Epithelial cell of esophagus (primary cell): ENCODE measurements at places on chromosomes 3 and 15.

DNA sequence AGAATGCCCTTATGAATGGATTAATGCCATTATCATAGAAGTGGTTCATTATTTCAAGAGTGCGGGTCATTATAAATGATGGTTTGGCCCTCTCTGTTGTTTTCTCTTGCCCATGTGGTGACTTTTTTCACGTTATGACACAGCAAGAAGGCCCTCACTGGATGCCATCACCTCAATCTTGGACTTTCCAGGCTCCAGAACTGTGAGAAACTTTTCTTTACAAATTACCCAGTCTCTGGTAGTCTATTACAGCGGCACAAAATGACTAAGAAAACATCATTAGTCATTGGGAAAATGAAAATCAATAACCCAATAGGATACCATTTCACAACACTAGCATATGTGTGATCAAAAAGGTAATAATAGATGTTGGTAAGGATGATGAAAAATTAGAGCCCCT, 119.0 kb upstream of the LPP start:
- DNase-seq, result peak; percentile 42

DNA sequence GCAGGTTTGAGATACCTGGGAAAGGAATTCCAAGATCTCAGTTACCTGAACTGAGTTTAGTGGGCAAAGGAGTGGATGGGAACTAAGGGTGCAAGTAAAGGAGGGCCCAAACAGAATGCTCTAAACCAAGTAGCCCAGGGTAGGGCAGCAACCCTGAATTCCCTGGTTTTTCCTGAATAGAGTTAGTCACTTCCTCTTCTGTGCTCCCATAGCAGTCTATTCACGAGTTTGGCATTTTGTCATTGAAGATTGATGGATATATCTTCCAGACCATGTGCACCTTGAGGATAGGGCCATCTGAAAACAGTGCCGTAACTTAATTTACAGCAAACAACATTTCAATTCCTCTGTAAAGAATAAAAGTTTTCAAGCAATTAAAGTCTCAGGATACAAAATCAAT, 18.5 kb upstream of the PTX3 start:
- peak; percentile 43 for DNase-seq

- DNase-seq, result no peak
These were observed 11.3 kb downstream of the NR2F2 start for GRCh38 chr15:96341513-96342405.

DNA sequence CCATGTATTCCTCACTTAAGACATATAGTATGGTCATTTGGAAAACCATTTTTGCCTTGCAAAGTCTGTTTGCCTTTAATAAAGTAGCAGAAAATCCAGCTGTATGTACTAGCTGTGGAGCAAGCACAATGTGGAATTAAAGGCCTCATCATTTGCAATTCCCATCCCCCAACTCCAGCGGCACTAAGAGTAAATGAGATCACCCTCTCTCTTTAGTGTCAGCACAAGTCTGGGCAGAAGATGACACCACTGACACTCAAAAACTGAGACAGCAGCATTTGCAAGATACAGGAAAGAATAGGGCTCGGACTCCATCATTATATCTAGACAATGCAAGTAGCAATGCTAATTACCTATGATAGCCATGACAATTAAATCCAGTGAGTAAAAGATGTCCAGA, 24.7 kb upstream of the DYNC1LI1 start:
- DNase-seq, result no peak

DNA sequence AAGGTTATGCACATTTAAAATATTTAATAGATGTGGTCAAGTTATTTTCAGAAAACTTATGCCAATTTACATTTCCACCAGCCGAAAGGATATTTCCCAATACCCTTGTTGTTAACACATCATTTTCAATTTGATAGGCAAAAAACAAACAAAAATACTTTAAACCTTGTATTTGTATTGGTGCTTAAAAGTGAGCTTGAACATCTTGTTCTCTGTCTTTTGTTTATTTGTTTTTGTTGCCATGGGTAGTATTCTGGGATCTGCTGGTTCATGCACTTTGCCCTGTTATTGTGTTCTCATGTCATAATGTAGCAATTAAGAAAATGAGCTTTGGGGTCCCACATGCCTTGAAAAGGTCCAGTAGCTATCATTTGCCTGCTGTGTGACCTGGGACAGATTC, 191.4 kb downstream of the LRTM1 start:
- DNase-seq, result no peak

GRCh38 chr15:62777671-62778070, 264.9 kb upstream of the TPM1 start:
- peak; percentile 45 for DNase-seq

DNA sequence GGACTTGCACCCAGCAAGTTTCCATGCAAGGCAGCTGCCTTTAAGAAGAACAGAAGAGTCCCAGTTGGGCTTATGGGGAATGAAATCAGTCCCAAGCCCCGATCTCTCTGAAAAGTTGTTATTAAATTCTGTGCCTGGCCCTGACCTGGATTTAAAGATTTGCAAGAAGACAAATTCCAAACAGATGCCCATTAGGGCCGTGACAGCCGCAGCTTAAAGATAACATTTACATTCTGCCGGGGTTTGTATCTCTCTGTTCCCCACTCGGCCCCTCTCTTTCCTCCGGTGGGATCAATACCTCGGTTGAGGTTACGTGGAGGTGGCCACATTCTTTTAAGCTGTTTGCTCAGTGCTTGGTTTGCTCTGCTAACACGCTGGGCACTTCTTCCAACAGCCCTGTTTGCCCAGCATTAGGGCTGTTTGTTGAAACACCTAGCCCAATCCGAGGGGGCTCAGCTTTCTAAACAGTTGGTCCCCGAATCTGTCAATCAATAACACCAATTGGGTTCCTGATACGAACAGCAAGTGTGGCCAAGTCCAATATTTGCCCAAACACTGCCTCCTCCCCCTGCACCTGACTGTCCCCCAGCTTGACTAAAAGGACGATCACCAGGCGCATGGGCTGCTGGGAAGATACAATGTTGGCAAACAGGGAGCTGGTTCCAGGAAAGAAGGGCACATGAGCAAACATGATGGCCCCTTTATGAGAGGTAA, 108.6 kb downstream of the RPLP1 start:
- DNase-seq, result no peak

GRCh38 chr3:99498550-99499234, 139.7 kb upstream of the COL8A1 start:
- no peak for DNase-seq

- no peak for DNase-seq
These were observed 129.4 kb upstream of the ADPGK start for GRCh38 chr15:72912996-72913395.

GRCh38 chr3:95341314-95341713, 1278.5 kb downstream of the NSUN3 start:
- no peak for DNase-seq

DNA sequence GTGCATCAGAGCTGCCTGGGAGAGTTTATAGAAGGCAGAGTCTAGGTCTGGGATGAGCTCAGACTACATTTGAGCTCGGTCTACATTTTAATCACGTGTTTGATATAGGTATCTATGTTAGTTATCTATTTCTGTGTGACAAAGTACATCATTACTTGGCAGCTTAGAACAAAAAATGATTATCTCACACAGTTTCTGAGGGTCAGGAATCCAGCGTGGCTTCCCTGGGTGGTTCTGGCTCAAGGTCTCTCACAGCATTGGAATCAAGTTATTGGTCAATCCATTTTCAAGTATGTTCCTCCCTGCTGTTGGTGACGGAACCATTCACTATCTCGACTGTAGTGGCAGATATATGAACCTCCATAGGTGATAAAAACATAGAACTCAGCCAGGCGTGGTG, 71.7 kb downstream of the ABHD5 start:
- DNase-seq, result no peak

- DNase-seq, result no peak
These were observed 116.9 kb upstream of the SOX14 start for GRCh38 chr3:137647179-137647578.

DNA sequence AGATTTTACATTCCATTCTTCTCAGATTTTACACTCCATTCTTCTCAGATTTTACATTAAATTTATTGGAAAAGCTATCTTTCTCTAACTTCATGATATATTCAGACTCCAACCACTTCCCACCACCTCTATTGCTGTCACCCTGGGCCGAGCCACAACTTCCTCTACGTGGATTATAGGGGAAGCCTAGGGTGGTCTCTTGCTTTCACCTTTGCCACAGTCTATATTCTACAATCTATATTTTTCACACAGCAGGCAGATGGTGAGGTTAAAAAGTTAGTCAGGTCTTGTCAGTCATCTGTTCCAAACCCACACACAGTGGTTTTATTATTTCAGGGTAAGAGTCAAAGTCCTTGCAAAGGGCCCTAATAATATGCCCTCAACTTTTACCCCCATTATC, 370.8 kb upstream of the SUCLG2 start:
- DNase-seq, result no peak

DNA sequence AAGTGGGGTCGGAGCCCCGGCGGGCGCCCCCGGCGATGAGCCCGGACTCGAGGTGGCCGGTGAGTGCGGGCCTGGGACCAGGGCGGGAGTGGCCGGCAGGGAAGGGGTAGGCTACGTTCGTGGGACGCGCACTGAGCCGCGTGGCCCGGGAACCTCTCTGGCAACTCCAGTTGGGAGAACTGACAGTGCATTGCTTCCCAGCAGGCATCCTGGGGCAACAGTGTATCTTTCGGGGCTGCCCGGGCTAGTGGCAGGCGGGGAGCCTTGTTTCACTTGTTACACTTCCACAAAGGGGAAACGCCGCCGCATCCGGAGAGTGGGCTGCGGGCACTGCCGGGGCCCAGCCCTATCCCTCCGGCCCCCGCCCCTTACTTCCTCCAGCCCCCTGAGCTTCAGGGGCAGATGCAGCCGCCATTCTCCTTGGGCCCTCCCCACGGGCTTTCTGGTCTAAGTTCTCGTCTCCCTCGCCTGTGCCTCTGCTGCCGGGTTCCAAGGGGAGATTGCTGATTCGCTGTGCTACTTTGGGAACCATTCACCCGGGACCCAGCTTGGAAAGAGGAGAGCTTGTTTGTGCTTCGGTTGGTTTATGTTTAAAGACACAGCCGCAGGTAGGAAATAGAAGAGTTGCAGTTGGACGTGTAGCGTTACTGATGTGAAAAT, 675 bp downstream of the BRPF1 start:
- DNase-seq, result peak; percentile 19

- peak; percentile 64 for DNase-seq
These were observed 91.6 kb downstream of the RASA2 start for GRCh38 chr3:141578202-141578973.

DNA sequence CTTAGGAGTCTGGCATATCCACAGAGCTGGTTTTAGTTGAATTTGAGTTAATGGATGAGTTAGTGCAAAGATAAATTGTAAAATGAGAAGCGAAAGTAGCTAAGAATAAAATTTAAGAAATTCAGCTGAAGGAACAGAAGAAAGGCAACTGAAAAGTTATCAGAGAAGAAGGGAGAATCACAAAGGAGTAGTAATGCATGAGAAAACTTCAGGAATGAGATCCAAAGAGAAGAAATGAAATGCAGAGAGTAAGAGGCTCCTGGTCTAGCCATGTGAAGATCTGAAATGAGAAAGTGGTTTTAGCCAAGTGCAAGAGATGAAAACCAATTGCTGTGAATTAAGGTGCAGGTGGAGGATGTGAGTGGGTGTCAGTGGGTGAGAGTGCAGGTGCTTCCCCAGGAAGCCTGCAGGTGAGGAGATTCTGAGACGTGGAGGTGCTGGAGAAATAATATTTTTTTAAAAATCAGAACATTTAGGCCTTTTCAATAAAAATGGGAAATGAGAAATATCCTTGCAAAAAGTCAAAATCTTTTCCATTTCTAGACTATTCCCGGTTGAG, 18.5 kb downstream of the KBTBD8 start:
- DNase-seq, result no peak
